Activated CD8-positive, alpha-beta memory T cell treated with anti-CD3 and anti-CD28 coated beads for 4 hours (primary cell): ENCODE measurements at places on chromosomes 1 and 21.

GRCh38 chr21:25639551-25640201 lies 618 bp downstream of the JAM2 start:
- DNase-seq: peak; percentile 5

DNA sequence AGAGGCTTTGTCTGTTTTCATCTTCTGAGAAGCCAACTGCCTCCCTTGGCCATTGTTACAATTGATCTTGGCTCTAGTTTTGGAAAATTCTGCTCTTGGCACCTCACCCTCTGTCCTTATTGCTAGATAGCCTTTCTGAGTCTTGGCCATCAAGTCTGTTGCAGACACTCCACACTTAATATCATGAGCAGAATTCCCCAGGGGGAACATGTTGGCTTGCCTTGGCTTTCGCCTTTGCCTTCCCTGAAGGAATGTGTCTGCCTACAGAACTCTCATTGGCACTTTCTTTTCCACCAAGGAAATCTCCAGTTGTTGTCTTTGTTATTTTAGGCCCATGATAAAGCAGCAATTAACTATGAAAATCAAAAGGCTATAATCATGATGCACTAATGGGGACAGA lies 42.7 kb upstream of the LDLRAP1 start:
- no peak for DNase-seq

- no peak for DNase-seq
Measured at GRCh38 chr1:45008516-45008915, 2.6 kb downstream of the HECTD3 start.

DNA sequence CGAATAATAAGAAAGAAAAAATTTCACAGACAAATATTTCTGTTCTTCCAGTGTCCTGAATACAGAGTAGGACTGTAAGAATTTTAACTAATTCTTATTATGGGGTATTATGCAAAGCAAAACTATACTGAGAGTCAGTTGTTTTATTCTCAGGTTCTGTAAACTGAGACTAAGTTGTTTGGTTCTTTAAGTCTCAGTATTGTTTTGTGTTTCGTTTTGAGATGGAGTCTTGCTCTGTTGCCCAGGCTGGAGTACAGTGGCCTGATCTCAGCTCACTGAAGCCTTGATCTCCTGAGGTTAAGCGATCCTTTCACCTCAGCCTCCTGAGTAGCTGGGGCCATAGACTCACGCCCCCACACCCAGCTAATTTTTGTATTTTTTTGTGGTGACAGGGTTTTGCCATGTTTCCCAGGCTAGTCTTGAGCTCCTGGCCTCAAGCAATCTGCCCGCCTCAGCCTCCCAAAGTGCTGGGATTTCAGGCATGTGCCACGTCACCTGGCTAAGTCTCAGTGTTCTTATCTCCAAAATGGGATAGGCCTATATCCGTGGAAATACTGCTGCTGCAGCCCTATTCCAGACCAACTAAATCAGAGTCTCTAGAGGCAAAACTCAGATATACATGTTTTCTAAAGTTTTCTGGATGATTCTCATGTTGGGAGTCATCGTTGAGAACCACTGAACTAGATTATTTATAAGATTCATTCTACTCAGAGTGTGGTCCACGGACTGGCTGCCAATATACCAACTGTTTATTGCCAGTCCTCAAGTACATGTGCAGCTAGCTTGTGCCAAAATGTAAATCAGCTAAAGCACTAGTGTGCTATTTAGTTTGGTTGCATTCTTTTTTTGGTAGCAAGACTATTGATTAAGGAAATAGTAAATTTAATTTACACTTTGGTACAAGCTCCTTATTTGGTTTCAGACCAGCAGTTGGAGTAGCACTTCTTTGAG lies 116.6 kb downstream of the HS2ST1 start:
- no peak for DNase-seq

GRCh38 chr1:108211014-108211413 lies 10.9 kb upstream of the SLC25A24 start:
- no peak for DNase-seq

DNA sequence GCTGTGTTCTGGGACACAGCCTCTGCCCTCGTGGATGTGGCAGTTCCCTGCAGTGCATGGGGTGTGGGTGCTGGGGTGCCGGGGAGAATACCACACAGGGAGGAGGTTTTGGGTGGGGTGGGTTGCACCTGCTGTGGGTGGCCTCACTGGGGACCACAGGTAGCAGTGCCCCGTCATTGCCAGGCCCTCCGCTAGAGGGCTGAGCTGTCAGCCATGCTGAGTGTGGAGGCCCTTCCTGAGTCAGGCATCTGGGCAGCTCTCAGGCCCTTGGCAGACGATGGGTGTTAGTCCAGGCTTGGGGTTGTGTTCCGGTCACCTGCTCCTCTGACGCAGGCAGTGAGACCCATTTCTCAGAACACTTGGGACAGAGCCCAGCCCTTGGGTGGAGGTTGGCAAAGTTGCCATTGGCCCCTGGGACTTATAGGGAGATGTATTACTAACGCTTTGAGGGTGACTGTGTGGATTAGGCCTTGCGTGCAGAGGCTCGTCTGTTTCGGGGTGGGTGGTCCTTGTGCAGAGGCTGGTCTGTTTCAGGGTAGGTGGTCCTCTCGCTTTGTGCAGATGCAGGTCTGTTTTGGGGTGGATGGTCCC lies 23.9 kb downstream of the PCNT start:
- no peak for DNase-seq

- no peak for DNase-seq
Measured at GRCh38 chr1:185960422-185961321, 226.5 kb downstream of the HMCN1 start.

GRCh38 chr1:3184666-3185065 lies 115.7 kb downstream of the PRDM16 start:
- DNase-seq: no peak

DNA sequence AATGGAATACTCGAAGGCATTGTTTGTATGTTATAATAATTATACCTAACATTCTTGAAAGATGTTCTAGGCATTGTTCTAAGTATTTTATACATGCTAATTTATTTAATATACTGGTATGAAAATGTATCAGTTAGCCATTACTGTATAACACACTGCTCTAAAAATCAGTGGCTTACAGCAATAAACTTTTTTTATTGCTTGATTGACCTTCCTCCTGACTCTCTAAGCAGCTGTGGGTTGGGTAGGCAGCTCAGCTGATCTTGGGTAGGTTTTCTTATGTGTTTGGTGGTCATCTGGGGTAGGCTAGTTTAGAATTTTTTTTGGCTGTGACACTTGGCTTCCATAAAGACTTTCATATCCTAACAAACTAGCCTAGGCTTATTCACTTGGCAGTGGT lies 100.2 kb upstream of the SYT6 start:
- no peak for DNase-seq
